ENCODE measurements at places on chromosomes 1 and 21. TPM values are rescaled to one million over a fixed set of nuclear protein-coding genes. Genes with fewer than 3 reads are reported as not detected.

CELA2A gene
- total RNA-seq, result not detected

IRF6 gene
- 0.14 TPM for total RNA-seq

MAB21L3 gene
- not detected for total RNA-seq

VWA5B1 gene
- not detected for total RNA-seq

SPATA45 gene
- total RNA-seq, result not detected

BNIPL gene
- total RNA-seq, result 0.04 TPM

OR2T29 gene
- not detected for total RNA-seq

MX2 gene
- total RNA-seq, result 0.03 TPM

ETV3L gene
- total RNA-seq, result not detected

MR1 gene
- total RNA-seq, result 5.5 TPM
